Activated CD4-positive, alpha-beta T cell treated with anti-CD3 and anti-CD28 coated beads, Interleukin-2, amount 10 ng/mL, durations not matched to agents 7 days and 5 days (primary cell): ENCODE measurements at places on chromosomes 3 and 15. TPM values are rescaled to one million over a fixed set of nuclear protein-coding genes. Genes with fewer than 3 reads are reported as not detected.

DNA sequence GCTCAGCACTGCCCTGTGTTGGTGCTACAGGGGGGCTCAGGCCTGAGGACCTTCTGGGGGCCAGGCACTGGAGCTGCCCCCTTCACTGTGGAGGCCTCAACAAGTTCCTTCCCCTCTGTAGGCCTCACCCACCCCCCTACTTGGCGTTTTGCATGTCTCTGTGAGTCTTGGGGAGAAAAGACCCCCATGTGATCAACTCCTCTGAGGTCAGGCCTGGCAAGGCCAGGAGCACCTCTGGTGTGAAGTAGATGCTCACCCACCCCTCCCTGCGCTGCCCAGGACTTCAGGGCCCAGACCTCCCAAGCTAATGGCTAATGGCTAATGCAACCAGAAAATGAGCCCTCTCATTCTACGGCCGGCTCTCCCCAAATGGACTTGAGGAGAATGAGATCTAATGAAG lies 34.2 kb upstream of the CHRNB4 start:
- H3K4me3 ChIP-seq: no peak overlapping the region
- no peak overlapping the region for H3K27ac ChIP-seq

GRCh38 chr3:143063018-143063417 lies 56.6 kb upstream of the CHST2 start:
- no peaks in the 10 kb centered on the region for H3K27me3 ChIP-seq
- H3K36me3 ChIP-seq: peaks cover 27% of the 10 kb centered on the region
- no peak overlapping the region for H3K4me3 ChIP-seq
- H3K27ac ChIP-seq: no peak overlapping the region
- DNase-seq: no peak

DNA sequence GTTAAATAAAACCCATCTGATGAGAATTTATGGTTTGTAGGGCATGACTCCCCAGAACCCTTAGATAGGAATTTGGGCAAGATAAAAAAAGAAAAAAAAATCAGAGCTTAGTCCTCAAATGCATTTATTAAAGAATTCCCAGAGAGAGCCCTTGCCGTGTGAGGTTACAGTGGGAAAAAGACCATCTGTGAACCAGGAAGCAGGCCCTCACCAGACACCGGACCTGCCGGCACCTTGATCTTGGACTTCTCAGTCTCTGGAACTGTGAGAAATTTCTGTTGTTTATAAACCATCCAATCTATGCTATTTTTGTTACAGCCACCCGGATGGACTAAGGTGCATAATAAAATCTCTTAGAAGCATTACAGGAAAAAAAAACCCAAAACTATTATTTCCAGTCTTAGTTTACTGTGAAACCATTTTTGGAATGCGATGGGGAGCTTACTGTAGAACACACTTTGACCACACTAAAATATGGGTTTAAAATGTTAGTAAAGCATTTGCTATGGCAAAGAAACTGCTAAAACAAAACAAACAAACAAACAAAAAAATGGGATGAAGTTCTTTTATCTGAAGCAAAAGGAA lies 72.2 kb downstream of the LEKR1 start:
- DNase-seq: no peak
- H3K27ac ChIP-seq: no peak overlapping the region
- H3K27me3 ChIP-seq: peaks cover 3% of the 10 kb centered on the region
- no peak overlapping the region for H3K4me3 ChIP-seq
- H3K36me3 ChIP-seq: peaks cover 2% of the 10 kb centered on the region

- no peaks in the 10 kb centered on the region for H3K4me1 ChIP-seq
- H3K4me3 ChIP-seq: no peak overlapping the region
- no peak for DNase-seq
- no peak overlapping the region for H3K27ac ChIP-seq
These were observed 220.7 kb upstream of the CADM2 start for GRCh38 chr3:84738086-84738485.

GRCh38 chr3:172140499-172141391 lies 101.4 kb downstream of the FNDC3B start:
- H3K27ac ChIP-seq: no peak overlapping the region
- H3K4me1 ChIP-seq: peaks cover 40% of the 10 kb centered on the region
- H3K4me3 ChIP-seq: no peak overlapping the region
- no peak for DNase-seq
- peaks cover 12% of the 10 kb centered on the region for H3K36me3 ChIP-seq

DNA sequence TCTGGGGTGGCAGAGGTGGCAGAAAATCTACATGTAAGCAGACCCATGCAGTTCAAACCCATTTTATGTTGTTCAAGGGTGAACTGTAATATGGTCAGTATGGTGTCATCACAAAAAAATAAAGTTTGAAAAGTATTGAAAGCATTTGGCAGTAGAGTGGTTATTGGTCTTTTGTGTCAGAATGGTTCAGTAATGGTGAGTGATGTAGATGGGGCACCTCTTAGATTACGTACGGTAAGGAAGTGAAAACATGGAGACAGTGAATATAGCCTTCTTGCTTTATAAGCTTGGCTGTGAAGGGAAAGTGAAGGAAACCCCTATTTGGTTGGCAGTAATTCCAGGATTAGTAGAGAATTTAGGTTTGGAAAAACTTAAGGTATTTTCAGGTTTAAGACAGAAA lies 17.2 kb upstream of the CCNB2 start:
- H3K4me1 ChIP-seq: no peaks in the 10 kb centered on the region
- no peak for DNase-seq
- H3K27ac ChIP-seq: no peak overlapping the region
- peaks cover 40% of the 10 kb centered on the region for H3K36me3 ChIP-seq

- H3K36me3 ChIP-seq: no peaks in the 10 kb centered on the region
- no peak for DNase-seq
- H3K4me3 ChIP-seq: no peak overlapping the region
- H3K27me3 ChIP-seq: no peaks in the 10 kb centered on the region
- H3K27ac ChIP-seq: no peak overlapping the region
- no peaks in the 10 kb centered on the region for H3K4me1 ChIP-seq
These were observed 266.1 kb upstream of the NR2F2 start for GRCh38 chr15:96064351-96064756.

GRCh38 chr3:152496286-152496685 lies 227.6 kb downstream of the MBNL1 start:
- H3K4me1 ChIP-seq: peaks cover 7% of the 10 kb centered on the region
- no peak overlapping the region for H3K4me3 ChIP-seq
- peaks cover 16% of the 10 kb centered on the region for H3K27me3 ChIP-seq
- H3K36me3 ChIP-seq: no peaks in the 10 kb centered on the region

DNA sequence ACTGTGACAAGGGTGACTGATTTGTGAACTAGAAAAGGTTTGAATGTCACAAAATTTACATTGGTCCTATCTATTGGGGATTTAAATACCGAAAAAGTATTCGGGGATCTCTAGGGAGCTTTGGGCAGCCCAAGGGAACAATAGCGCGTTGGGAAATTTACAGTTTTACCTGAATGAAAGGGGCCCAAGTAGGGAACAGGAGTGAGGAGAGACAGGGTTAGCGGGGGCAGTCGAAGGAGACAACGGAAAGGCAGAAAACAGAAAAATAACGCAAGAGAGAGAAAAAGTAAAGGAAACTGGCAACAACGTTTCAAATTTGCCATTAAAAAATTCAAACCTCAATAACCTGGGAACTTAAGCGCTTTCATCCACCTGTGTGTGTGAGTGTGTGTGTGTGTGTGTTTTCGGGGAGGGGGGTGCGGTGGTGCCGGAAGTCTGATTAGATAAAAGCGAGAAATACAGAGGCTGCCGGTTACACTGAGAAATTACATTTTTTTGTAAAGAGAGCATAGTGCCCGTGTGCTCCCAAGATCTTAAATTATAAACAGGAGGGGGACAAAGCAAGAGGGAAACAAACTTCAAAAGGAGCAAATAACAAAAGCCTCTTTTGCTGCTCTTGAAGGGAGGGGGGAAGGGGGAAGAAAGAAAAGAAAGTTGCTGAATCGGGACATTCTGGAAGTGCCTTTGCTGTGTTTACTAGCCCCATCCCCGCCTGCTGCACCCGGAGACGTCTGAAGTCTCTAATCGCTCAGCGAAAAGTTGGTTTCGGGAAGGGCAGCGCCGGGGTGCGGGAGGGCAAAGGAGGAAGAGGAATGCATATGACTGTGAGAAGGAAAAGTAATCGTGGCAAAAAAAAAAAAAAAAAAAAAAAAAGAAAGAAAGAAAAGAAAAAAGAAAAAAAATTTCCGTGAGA lies 721 bp upstream of the ZIC1 start:
- H3K27ac ChIP-seq: peak overlapping the region; percentile 72
- peaks cover 18% of the 10 kb centered on the region for H3K4me1 ChIP-seq
- no peak for DNase-seq
- peaks cover 20% of the 10 kb centered on the region for H3K36me3 ChIP-seq
- H3K27me3 ChIP-seq: peaks cover 80% of the 10 kb centered on the region

DNA sequence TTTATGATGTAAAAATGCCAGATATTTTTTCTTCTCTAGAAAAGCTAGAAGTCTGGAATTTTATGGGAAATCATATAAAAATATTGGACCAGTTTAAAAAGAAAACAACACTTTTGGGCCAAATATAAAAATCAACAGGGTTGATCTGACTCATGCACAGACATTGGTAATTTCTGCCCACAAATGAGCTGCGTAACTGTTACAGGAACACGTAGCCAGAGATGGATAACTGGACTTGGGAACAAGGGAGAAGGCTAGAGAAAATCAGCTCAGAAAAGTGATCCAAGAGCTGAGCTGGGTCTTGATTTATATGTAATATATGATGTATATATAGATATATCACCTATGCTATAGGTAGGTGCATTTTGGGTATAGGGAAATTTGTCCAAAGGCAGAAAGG lies 36.8 kb upstream of the NAALADL2 start:
- DNase-seq: no peak
- no peak overlapping the region for H3K4me3 ChIP-seq
- no peaks in the 10 kb centered on the region for H3K4me1 ChIP-seq
- no peaks in the 10 kb centered on the region for H3K36me3 ChIP-seq
- H3K27me3 ChIP-seq: no peaks in the 10 kb centered on the region

Gene CHRM5
- not detected for total RNA-seq
